ENCODE measurements at places on chromosomes 7 and 10.

DNA sequence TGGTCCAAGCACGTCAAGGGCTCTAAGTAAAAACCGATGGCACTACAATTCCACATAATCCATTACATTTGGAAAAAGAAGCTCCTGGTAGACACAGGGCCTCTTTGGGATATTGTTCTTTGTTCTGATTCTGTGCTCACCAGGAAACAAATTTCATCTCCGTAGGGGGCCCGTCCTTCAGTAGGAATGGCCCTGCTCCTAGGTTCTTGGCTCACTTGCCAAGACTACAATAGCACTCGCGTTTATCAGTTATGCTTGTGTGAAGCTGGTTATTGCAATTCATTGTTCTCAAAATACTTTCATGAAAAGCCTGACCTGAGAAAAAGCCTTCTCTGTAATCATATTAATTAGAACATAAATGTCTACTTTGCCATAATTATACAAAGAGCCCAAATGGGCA, 10.3 kb upstream of the ZC3HAV1L start:
- DNase-seq = no peak

GRCh38 chr10:28561531-28561930, 28.6 kb downstream of the WAC start:
- DNase-seq = no peak

GRCh38 chr7:22995011-22995410, 18.9 kb downstream of the HYCC1 start:
- DNase-seq = no peak

DNA sequence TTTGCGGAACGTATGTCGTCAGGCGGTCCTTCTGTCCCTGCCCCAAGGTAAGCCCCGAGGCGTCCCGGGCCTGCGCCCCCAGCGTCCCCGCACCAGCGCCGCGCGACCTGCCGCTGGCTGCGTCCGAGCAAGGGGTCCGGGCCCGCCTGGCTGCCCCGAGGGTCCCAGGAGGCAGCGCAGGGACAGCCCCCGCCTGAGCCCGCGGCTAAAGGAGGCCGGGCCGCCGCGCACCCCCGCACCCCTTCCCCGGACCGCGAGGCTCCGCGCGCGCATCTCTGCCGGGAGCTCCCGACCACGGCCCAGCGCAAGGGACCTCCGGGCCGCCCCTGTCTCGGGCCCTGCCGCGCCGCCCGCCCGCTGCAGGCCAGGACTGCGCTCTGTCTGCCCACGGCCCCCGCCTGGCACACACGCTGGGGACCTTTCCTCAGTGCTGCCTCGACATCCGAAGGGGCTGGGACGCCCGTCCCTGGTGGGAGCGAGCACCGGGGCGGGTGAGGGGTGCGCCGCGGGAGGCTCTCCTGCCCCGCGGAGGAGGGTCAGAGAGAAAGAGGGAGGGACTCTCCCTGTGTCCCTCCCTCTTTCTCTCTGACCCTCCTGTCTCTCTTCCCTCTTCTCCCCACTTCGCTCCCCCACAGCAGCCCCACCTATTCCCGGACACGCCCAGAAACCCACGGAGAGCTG, 25.0 kb downstream of the SHH start:
- no peak for DNase-seq

- DNase-seq = no peak
Measured at GRCh38 chr7:107213193-107213788, 44.5 kb downstream of the HBP1 start.

DNA sequence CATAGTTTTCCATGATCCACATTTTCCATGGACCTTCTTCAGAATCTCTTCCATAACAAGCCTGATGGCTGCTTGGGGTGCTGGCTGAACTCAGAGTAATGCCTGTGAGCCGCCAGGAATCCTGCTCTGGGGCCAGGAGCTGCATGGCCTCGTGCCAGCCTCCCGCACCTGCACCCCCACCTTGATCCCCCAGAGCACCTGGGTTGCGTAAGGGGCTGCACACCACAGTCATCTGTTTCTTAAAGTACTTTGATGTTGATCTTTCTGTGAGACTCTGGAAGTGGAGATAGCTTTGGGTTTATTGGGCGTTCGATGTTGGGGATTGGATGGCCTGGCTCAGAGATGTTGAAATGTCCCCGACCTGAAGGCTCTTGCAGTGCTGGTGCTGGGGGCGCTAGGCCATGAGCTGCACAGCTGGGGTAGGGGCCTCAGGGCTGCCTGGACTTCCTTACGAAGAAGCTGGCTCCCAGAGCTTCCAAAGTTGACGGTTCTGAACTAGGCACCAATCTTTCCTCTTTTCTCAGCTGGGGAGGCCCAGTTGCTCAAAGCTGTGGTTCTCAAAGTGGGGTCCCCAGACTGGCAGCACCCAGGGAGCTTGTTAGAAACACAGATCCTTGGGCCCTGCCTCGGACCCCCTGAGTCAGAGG, 534.0 kb downstream of the DNAJB6 start:
- no peak for DNase-seq

- no peak for DNase-seq
Measured at GRCh38 chr7:46687203-46687602, 766.1 kb upstream of the IGFBP3 start.

DNA sequence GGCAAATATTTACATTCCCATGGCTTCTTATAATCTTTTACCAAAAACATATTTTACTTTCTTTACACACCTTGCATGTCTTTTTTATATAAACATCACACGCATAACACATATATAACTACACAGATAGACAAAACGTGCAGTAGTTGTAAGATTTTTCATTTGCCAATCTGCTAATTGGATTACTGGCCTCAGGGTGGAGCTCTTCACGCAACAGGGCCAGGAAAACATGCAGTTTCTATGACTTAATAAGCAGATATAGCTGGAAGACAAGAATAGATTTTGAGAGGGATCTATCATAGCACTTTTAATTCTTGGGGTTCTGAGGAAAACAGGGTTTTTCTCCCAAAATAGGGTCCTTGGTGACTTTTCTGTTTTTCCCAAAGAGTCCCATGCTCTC, 12.7 kb downstream of the ACADSB start:
- DNase-seq = no peak

DNA sequence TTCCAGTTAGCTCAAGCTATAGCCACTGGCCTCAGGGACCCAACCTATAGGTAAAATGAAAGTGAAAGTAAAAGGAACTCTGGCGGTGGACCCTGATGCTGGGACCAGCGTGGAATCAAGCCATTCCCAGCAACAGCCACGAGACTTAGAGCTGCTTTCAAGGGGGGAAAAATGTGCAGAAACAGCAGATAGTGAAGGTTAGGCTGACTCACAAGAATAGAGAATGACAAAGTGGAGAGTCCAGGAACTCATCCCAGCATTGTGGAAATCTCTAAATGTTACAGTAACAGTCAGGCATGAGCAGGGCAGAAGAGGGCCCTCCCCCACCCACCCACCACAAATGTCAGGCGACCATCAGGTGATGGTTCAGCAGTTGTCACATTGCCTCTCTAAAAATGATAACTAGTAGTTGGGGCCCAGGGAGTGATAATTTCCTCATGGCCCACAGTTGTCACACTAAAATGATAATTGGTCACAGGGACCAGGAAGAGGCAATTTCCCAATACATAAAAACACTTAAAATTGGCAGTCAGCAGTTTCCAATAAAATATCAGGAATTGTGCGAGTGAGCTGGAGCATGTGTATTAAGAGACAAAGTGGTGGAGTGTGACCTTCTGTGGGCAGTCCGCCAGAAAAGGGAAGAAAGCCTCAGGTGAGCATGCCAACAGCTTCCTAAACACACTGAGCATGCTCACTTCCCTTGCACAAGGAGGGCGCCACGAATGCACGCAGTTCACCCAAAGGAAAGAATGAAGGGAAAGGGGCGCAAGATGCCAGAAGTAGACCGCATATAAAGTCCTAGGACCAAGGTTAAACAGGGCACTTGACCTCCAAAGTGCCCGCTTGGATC, 129.8 kb upstream of the PPP1R3A start:
- no peak for DNase-seq

DNA sequence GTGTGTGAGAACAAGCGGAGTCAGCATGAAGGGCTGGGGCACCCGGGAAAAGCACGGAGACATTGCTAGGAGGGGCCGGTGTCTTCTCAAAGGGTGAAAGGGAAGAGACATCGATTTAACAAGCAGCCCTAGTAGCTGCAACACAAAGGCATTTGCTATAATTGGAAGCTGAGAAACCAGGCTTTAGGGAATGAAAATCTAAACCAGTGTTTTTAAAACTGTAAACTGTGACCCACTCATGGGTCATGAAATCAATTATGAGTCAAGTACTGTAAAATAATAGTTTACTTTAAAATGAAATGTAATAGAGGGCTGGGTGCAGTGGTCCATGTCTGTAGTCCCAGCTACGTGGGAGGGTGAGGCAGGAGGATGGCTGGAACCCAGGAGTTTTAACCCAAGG, 128.7 kb upstream of the RHEB start:
- no peak for DNase-seq

DNA sequence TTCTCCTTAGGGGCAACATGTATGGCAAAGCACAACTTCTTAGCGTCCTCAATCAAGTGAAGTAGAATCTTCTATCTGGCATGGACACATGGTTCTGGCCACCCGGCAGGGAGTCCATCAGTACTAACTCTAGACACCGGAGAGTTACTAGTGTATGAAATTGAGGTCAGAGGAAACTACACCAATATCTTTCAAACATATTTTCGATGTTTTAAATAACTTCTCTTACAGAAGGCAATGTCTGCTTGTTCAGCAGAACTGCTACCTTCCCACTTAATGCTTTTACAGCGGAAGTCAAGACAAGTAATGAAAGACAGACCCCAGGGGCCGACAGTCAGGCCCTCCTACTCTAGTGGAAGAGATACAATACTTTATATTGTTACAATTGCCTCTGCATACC, 89.9 kb downstream of the RNF216 start:
- no peak for DNase-seq

GRCh38 chr10:76727038-76727437, 910.6 kb downstream of the KCNMA1 start:
- DNase-seq = no peak

- no peak for DNase-seq
Measured at GRCh38 chr10:38094927-38095574, 914 bp downstream of the ZNF37A start.

DNA sequence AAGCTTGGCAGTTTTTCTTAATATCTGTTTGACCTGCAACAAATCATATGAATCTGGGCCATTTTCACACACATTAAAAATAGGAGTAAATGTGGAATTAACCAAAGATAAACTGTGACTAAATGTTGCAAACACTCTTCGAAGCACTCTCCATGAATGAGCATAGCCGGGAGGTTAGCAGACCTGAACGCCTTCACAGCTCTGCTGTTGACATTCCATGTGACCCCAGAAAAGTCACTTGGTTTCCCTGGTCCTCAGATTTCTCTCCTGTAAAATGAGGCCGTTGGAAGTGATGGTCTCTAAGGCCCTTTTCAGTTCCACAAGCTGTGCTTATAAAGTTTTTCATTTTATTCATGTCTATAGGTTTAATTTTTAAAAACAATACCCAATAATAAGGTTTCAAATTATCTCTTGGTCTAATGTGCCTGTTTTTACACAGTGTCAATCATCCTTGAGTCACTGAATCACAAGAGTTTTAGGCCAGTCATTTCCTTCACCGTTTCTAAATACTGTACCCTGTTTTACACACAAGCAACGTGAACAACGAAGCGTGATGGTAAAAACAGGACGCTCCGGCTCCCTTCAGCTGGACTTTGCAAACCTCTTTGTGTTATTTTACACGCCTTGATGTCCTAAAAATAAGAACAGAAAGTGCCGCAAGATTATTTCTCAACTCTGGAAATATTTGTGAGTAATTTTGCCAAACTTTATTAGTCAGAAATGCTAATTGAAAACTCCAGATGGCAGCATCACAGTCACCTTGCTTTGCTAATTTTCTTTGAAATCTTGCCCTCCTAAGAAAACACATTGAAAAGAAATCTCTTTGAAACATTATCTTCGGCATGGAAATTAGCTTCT, 38.6 kb upstream of the MET start:
- DNase-seq = no peak

- DNase-seq = no peak
Measured at GRCh38 chr10:53754596-53755250, 982.1 kb upstream of the MBL2 start.

DNA sequence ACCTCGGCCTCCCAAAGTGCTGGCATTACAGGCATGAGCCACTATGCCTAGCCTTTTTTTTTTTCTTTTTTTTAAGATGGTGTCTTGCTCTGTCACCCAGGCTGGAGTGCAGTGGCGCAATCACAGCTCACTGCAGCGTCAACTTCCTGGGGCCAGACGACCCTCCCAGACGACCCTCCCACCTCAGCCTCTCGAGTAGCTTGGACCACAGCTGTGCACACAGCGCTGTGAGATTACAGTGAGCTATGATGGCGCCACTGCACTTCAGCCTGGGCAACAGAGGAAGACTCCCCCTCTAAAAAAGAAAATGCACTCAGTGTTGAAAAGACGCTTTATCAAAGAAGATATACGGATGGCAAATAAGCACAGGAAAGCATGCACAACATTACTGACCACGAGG, 16.5 kb upstream of the WIPI2 start:
- DNase-seq = no peak

DNA sequence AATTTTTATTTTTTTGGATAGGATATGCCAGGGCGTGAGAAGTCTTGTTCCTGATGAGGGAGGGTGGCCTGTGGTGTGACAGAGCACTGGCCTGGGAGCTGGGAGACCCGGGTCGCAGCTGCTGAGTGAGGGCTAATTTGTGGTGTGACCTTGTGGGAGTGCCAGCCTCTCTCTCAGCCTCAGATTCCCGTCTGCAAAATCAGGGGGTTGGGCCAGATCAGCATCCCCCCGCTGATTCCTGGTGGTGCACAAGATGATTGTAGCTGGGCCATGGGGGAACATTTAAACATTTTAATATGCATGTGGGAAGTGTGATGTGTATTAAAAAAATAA, 14.9 kb downstream of the TSPAN15 start:
- no peak for DNase-seq

GRCh38 chr7:157558061-157558460, 221.3 kb downstream of the DNAJB6 start:
- no peak for DNase-seq

DNA sequence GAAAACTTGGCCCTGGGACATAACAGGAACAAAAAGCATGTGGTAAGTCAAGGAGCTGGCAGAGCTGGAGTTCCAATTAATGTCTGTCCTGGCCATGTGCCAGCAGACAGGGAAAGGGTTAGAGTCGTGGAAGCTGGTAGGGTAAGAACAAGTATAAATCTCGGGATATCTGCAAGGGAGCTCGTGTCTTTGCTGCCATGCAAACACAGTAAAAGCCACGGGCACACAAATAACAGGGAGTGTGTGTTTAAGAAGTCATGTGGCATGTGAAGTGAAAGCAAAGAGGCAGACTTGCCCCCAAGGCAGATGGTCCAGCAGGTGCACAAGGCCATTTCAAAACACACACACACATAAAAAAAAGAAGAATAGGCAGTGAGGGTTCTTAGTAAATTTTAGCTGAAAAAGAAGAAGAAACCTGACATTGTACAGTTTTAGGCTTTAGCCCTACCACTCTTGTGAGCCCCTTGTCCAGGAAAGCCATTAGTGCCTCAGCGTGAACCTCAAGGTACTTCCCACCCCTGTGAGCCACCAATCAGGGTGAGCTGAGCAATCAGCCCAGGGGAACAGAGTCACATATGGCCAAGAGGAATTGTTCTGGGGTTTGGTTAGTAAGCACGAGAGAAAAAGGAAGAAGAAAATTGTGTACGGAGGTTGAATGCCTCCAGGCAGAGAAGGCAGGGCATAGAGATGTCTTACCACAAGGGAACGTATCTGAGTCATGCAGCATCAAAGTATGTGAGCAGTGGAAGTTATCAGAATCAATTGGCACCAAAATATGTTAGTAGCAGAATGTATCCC, 32.8 kb upstream of the ARHGAP12 start:
- DNase-seq = no peak

Measured in liver (tissue), 10 donors.